ENCODE measurements at places on chromosomes 4 and X. TPM values are rescaled to one million over a fixed set of nuclear protein-coding genes. Genes with fewer than 3 reads are reported as not detected.

GRCh38 chrX:22392133-22392948 lies 119.6 kb downstream of the CBLL2 start:
- no peak for DNase-seq

DNA sequence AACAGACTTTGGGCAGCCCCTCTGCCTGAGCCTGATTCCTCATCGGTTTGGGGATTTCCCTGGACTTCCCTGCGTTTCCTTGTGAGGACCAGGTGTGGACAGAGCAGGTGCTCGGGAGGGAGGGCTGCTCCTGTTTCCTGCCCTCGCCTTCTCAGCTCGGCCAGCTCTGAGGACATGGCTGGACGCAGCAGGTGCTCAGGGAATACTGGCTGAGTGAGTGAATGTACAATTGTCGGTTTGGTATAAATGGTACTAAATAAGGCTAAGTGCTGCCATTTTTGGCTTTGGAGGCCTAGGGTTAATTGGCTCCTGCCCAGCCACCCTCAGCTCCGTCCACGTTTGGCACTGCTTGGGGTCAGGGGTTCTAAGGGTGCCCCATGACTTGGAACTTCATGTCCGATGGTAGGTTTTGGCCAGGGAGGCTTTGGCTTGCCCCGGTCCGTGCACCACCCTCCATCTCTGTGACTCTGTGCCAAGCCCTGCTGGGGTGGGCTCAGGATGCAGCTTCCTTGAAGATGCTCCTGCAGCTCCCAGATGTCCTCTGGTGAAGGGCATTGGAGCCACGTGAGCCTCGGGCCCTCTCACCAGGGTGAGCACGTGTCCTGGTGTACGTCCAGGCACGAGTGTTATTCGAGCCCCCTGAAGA lies 45.0 kb upstream of the NKX1-1 start:
- DNase-seq, result no peak

LCORL gene
- 26.4 TPM for total RNA-seq

ODAPH gene
- total RNA-seq, result not detected

- DNase-seq, result no peak
Measured at GRCh38 chrX:13250826-13251580, 68.8 kb downstream of the ATXN3L start.

CLDN22 gene
- total RNA-seq, result not detected

ADGRG2 gene
- 0.76 TPM for total RNA-seq

- no peak for DNase-seq
Measured at GRCh38 chr4:28469387-28469786, 1608.7 kb downstream of the STIM2 start.

INTS6L gene
- total RNA-seq, result 28.8 TPM

FAM47A gene
- total RNA-seq, result not detected

DNA sequence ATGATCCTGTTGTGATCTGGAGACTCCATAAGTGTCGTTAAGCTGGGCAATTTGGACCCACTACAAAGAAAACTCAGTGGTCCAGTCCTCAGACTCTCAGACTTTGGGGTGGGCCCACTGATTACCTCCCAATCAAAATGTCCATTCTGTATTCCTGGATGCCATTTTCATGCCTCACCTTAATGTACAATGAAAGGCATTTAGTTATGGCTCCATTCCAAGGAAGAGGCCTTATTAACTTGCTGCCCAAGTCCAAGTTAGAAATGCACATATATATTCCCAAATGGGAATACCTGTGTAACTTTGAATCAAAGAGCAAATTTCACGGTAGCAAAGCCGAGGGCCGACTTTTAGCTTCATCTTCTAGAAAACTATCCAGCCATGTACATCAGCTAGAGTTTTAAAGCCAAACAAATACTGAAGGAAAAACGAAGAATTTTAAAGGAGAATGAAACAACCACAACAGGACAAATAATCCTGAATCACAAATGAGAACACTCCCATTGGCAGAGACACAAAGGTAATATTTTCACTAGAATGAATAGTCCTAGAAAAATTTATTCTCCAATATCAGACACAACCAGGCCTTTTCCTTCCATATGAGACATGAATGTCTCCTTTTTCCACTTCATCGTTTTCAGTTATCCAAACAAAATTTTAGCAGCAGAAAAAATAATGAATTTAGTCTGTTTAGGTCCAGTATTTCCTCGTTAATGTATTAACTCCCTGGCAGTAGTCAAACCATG lies 63.7 kb upstream of the HHIP start:
- no peak for DNase-seq

- DNase-seq, result no peak
Measured at GRCh38 chrX:119235051-119235511, 1.0 kb upstream of the PGRMC1 start.

- no peak for DNase-seq
Measured at GRCh38 chr4:168509786-168510185, 12.9 kb downstream of the PALLD start.

GRCh38 chr4:28557755-28558154 lies 1697.1 kb downstream of the STIM2 start:
- DNase-seq, result no peak

MAGEE1 gene
- total RNA-seq, result 1.5 TPM

- no peak for DNase-seq
Measured at GRCh38 chr4:37892641-37893040, 1.8 kb downstream of the TBC1D1 start.

GRCh38 chrX:51336584-51336983 lies 4.0 kb downstream of the NUDT10 start:
- DNase-seq, result no peak

AIFM1 gene
- 8.9 TPM for total RNA-seq

HSD17B13 gene
- total RNA-seq, result 0.49 TPM

ADGRG4 gene
- not detected for total RNA-seq

SSX2B gene
- total RNA-seq, result not detected

- no peak for DNase-seq
Measured at GRCh38 chr4:68463796-68464195, 16.5 kb downstream of the TMPRSS11E start.

S100P gene
- total RNA-seq, result 27.7 TPM

UGT2B11 gene
- total RNA-seq, result 2.4 TPM

DNA sequence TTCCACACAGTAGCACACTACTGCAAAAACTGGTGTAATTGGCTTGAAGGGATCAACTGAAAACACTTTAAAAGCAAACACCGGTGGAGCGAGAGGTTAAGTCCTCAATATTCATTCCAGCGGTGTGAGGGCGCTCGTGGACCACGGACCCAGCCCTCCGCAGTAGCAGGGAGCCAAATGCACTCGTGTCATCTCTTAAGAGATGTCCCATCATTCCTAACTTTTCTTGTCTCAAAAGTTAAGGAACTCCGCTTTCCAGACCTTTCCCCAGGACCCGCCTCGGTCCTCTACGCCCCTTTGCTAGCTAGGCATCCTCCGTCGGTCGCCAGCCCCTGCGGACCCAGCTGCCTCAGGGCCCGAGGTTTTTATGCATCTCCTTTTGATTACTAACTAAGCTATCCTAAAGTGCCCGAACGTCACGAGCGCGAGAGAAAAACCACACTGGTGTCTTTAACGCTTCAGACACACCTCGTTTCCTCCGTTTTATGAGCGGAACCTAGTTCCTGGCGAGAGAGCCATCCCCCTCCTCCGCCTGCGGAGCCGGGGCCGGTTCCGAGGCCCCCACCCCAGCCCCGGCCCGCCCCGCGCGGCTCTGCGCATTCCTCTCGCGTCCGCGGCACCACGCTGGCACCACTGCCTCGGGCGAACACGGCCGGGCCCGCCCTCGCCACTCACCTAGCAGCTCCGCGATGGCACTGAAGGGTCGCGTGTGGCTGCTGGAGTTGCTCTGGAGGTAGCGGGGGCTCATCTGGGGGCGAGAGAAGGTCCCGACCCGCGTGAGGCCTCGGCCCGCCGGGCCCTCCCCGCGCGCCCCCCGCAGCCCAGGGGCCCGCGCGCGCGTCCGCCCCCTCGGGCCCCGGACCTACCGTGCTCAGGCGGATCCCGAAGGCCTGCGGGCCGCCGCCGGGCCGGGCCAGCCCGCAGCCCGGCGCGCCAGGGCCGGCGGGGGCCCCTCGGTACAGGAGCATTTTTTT lies 723 bp downstream of the MORC4 start:
- peak; percentile 71 for DNase-seq

GRCh38 chr4:159398236-159398638 lies 295.4 kb downstream of the RAPGEF2 start:
- DNase-seq, result no peak

- no peak for DNase-seq
Measured at GRCh38 chr4:128255906-128256305, 31.7 kb downstream of the PGRMC2 start.

RHOH gene
- 1.4 TPM for total RNA-seq

EGF gene
- total RNA-seq, result 1.5 TPM

- DNase-seq, result no peak
Measured at GRCh38 chrX:96705905-96706304, 21.3 kb downstream of the DIAPH2 start.

DNA sequence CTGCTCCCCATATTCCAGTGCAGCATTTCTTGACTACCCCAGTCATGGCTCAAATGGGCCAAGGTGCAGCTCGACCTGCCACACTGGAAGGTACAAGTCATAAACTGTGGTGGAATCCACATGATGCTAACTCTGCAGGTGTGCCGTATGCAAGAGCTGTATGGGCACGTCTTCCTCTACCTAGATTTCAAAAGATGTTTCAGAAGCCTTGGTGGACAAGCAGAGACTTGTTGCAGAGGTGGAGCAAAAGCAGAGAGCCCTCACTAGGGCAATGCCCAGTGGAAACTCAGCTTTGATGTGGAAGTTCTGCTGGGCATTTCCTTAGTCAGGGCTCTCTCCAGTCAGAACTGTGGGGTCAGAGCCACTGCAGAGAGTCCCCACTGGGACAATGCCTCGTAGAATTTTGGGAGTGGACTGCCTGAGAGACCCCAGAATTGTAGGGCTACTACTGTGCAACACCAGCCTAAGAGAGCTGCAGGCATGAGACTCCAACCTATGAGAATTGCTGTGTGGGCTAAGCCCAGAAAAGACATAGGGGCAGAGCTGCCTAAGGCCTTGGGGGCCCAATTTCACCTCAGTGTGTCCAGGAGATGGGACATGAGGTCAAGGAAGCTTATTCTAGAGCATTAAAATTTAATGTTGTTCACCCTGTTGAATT lies 65.7 kb downstream of the BEX3 start:
- DNase-seq, result no peak

STK26 gene
- total RNA-seq, result 8.6 TPM
